Hematopoietic multipotent progenitor cell treated with erythropoietin and hydrocortisone succinate and interleukin-3 and kit ligand, for 4 days (in vitro differentiated cells): ENCODE measurements at places on chromosomes 16 and 17.

- DNase-seq: no peak
Measured at GRCh38 chr16:79850348-79850747, 249.8 kb upstream of the MAF start.

DNA sequence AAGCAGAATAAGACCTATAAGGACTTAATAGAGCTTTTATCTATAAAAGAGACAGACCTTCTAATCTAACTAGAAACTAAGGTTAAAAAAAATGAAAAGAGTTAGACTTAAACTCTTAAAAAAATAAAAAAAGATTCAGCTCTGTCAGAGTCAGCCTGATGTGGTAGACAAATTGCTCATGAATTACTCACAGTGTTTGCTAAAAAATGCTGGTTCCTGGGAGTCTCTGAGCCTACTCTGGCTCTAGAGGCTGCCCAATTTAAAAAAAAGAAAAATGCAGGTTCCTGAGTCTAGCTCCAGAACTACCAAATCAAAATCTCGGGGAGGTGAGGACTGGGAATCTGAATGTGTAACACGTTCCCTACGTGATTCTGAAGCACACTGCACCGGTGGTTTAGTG lies 18.1 kb downstream of the SOST start:
- DNase-seq: no peak

DNA sequence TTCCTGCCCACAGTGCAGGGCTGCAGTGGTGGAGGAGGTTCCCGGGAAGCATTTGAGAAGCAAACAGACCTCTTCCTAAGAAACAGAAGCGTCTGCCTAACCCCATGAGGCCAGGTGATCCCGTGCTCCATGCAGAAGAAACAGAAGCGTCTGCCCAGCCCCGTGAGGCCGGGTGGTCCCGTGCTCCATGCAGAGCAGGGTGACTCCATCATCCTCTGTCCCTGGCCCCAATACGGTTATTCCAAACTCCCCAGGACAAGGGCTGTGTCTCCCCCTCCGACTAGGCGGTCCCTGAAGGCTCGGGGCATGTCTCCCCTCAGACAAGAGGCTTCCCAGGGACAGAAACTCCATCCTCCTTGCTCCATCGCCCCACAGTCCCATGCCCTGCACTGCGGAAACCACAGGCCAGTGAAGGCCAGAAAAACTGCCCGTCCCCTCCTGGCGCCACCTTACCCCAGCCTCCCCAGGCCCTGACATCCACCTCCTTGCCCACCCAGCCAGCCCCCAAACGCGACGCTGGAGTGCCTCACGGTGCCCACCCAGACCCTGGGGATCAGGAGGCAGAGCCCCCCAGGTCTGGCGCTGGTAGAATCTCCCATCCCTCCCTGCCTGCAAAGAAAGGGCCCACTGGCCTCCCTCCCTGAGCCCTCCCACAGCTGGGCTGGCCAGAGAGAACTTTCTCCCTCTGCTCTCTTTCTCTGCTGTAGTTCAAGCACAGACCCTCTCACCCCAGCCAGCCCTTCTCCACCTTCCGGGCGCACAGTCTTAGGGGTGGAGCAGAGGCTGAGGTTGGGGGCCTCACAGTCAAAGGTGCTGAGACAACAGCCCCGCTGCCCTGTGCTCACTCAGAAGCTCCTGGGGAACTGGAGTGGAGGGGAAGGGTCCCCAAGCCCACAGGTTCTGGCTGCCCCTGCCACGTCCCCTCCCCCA lies 30.6 kb upstream of the KRT17 start:
- no peak for DNase-seq

- DNase-seq: no peak
Measured at GRCh38 chr16:68049449-68049848, 26.4 kb downstream of the DUS2 start.

DNA sequence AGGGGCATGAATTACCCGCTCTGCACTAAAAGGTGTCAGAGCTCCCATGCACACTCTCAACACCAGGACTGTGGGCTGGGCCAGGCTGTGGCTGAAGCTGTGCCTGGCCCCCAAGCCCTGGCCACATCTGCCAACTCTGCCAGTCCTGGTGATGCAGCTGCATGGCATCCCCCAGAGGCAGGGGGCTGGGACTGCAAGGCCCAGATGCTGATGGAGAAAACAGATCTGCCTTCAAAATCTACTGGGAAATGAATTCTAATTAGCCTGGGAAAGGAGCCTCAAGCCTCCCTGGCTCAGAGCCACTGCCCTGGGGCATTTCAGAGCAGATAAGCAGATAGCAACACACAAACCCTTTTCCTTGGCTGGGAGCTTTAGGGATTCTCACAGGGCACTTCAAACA lies 3.4 kb downstream of the CHST6 start:
- peak; percentile 39 for DNase-seq

GRCh38 chr16:68704232-68704867 lies 32.7 kb upstream of the CDH1 start:
- DNase-seq: peak; percentile 85

GRCh38 chr16:11675561-11676511 lies 7.6 kb downstream of the SNN start:
- no peak for DNase-seq

- peak; percentile 99 for DNase-seq
Measured at GRCh38 chr16:56608043-56608875, at the start of gene MT2A. Gene MT2A, plus strand, starts transcription at chr16:56608584. Its CDS starts 72 bp downstream, at chr16:56608656.

DNA sequence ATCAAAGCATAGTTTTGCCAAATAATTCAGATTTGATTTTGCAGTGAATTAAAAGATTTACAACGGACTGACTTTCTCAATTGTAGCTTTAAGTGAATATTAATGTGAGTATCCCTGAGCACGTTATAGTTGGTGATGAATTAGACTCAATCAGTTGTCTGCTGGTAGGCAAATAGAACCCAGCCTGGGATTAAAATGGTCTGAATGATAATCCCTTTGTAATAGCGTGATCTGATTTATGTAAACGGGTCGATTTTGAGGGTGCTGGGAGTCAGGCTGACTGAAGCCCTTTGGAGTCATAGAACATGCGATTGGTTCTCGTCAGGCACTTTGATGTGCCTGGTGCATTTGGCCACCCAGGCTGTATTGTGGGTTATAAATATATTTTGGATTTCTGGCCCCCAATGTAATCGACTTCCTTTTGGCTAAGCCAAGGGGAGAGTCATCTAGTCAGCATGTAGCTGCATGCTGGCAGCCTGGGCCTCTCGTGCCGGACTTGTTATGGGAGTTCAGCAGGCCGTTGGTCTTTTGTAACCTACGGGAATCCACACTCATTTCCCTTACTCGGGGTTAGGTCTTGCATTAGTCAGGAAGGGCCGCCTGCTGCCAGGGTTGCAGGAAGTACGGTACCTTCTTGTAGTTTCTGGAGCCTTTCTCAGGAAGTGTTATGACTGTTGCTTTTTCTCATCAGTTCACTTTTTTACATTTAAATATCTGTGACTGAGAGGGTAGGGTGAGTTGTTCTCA lies 5.4 kb downstream of the PGS1 start:
- DNase-seq: peak; percentile 78

DNA sequence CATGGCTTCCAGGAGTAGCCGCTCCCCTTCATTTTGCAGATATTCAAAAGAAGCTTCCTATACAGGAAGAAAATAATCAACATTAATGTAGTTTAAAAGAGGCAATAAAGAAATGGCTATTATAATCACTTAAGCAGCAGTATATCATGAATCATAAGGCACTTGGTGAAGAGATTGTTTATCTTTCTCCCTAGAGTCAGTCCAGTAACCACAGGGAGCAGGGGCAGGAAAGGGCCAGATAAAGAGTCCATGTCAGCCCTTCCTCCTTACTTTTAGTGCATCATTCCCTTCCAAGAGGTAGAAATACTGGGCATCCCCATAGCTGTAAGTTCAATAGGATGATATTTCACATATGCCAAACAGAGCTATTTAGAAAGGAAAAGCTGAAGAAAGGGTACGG lies 184.6 kb upstream of the C17orf78 start:
- DNase-seq: no peak

DNA sequence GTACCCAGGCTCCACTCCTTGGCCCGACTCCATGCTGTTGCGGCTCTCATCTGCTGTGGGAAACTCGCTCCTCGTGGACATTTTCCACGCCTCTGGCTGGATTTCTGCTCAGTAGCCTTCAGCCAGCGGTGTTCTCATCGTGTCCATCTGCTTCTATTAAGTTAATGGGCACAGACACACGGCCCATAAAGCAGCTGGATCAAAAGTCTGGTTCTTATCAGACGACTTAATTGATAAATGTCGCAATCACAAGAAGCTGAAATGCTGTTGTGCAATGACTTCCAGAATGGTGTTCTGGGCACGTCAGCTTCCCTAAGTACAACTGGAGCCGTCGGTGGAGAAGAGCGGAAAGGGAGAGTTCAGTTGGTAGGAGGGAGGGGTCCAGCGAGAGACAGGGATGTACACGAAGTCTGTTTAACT lies 211.7 kb upstream of the CHMP6 start:
- peak; percentile 63 for DNase-seq

DNA sequence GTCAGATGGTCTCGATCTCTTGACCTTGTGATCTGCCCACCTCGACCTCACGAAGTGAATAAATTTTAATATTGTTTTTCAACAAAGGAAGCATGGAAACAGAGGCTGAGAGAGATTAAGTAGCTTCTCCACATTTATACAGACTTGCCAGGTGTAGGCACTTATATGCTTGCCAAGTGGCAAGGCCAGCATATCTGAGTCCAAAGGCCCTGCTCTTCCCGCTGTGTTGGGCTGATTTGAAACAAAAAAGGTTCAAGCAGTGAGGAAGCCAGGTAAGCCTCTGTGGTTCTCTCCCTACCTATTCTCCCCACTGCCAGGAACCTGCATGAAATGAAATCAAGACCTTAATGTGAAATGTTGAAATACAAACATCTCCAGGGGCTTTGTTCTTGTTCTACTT lies 7.5 kb upstream of the SLC6A4 start:
- no peak for DNase-seq

DNA sequence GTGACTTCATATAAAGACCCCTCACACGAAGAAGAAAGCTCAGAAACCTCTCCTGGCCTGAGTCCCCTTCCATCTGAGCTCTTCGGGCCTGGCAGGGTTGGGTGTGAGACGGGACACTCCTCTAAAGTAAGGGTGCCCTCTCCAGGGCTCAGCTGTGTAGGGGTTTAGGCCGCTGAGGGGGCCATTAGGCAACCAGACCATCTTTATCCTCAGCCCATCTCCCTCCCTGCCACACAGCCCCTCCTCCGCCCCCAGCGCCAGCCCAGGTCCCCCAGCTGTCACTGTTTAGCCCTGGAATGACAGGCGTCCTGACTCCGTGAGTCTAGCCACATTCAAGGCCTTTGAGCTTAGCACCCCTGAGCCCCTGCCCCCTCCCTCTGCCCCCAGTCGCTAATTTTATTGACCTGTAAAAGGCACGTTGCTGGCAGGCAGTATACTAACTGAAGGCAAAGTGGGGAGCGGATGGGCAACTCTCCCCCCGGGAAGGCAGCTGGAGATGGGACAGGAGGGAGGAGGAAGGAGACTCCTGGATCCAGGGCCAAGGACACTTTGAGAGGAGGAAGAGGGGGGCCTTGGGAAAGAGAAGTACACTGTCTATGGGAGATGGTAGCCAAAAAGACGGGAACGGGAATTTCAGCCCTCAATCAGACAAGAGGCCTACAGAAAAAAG lies 592 bp upstream of the ZNF385C start:
- no peak for DNase-seq

DNA sequence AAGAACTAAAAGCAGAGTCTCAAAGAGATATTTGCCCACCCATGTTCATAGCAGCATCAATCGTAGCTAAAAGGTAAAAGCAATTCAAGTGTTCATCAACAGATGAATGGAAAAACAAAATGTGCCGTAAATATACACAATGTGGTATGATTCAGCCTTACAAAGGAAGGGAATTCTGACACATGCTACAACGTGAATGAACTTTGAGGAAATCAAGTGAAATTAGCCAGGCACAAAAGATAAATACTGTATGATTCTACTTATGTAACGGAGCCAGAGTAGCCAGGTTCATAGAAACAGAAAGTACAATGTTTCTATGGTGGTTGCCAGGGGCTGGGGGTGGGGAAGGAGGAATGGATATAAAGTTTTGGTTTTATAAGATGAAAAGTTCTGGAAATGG lies 57.8 kb upstream of the IL34 start:
- no peak for DNase-seq

- DNase-seq: peak; percentile 3
Measured at GRCh38 chr16:7321661-7322060, 11.0 kb upstream of the RBFOX1 start.

DNA sequence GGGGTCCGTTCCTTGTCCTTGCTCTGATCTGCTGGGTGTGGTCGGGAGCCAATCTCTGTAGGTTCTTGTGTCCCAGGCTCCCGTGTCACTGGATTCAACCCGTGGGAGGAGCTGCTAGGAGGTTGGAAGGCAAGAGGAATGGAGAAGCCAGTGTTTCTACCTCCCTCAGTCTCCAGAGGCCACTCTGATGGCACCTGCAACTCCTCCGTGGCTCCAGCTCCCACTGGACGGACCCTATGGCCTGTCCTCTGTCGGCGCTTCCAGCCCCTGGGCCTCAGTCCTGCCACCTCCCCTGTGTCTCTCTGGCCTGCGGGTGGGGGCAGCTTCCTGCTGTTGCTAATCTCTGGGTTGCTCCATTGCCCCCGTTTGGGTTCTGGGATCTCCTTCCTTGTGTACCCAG lies 71.1 kb downstream of the CMIP start:
- DNase-seq: no peak

DNA sequence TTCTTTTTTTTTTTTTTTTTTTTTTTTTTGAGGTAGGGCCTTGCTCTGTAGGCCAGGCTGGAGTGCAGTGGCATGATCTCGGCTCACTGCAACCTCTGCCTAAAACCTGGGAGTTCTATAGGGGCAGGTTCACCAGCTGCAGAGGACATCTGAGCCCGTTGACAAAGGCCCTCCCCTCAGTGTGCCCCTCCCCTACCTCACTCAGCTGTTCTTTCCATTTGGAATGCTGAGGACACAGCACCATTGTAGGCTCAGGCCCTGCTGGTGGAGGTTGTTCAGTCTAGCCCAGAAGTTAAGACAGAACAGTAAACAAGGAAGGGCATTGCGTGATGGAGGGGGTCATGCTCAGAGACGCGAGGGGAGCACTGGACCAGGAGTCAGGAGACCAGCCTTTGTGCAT lies 21.8 kb upstream of the KIF19 start:
- no peak for DNase-seq

DNA sequence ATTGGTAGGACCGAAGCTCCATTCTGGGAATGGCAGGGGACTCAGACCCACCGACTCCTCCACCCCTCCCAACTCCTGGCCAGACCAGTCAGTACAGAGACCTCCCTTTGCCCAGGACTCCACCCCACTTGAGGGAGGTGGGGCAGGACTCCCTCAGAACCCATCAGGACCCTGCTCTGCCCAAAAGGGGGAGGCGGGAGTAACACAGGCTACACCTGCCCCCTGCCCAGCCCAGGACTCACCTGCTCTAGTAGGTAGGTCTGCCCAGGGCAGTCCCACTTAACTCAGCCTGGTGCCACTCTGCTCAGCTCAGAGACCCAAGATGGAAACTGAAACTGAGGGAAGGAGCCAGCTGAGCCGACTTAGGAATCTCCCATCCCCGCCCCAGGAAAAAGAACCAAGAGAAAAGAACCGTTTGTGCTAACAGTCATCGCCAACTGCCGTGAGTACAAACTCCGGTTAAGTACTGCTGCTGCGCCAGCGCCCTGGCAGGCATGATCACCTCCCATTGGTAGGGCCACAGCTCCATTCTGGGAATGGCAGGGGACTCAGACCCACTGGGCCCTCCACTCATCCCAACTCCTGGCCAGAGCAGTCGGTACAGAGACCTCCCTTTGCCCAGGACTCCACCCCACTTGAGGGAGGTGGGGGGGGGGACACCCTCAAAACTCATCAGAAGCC lies 503 bp downstream of the DHX58 start:
- DNase-seq: peak; percentile 55

GRCh38 chr17:80362428-80363119 lies 52.4 kb upstream of the ENDOV start:
- DNase-seq: no peak
